ENCODE measurements at places on chromosomes 16 and 17. TPM values are rescaled to one million over a fixed set of nuclear protein-coding genes. Genes with fewer than 3 reads are reported as not detected.

ZDHHC1 gene
- total RNA-seq, result 4.4 TPM

KRT9 gene
- total RNA-seq, result not detected

NFAT5 gene
- 33.4 TPM for total RNA-seq

SLC6A2 gene
- total RNA-seq, result not detected

PLLP gene
- total RNA-seq, result not detected

GJD3 gene
- 3.9 TPM for total RNA-seq

FSCN2 gene
- total RNA-seq, result 1.5 TPM

QPRT gene
- 94.0 TPM for total RNA-seq

NPW gene
- total RNA-seq, result 0.99 TPM

GLYR1 gene
- total RNA-seq, result 40.8 TPM

SLC16A11 gene
- under 0.01 TPM for total RNA-seq

PYY gene
- not detected for total RNA-seq

SDR42E1 gene
- 0.77 TPM for total RNA-seq

PTX4 gene
- total RNA-seq, result not detected

KRTAP4-6 gene
- total RNA-seq, result not detected

GGT6 gene
- total RNA-seq, result not detected

KRTAP2-2 gene
- total RNA-seq, result not detected

SERPINF2 gene
- under 0.01 TPM for total RNA-seq

GAST gene
- not detected for total RNA-seq

FOXF1 gene
- 31.5 TPM for total RNA-seq

TBC1D3H gene
- total RNA-seq, result not detected
